Right cardiac atrium (tissue), 5 donors: ENCODE measurements at places on chromosomes 4 and X. TPM values are rescaled to one million over a fixed set of nuclear protein-coding genes. Genes with fewer than 3 reads are reported as not detected.
A peak's percentile ranks its signal among the peaks of the same experiment; 100 is the strongest.

- no peak for DNase-seq
Observed at GRCh38 chr4:8332891-8333331, 63.4 kb downstream of the HTRA3 start.

- no peak for DNase-seq
Observed at GRCh38 chr4:41095973-41096372, 118.4 kb downstream of the APBB2 start.

DNA sequence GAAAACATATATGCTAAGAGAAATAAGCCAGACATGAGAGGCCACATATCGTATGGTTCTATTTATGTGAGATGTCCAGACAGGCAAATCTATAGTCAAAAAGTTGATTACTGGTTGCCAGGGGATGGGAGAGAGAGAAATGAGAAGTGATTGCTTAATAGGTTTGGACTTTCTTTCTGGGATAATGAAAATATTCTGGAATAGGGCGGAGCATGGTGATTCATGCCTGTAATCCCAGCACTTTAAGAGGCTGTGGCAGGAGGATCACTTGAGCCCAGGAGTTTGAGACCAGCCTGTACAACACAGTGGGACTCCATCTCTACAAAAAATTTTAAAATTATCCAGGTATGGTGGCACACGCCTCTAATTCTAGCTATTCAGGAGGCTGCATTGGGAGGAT is 22.4 kb downstream of the RBM47 start:
- no peak for DNase-seq

GRCh38 chr4:99135541-99136162 is 8.4 kb downstream of the ADH4 start:
- DNase-seq: no peak

- DNase-seq: peak; percentile 51
Observed at GRCh38 chr4:87007528-87008446, 73.0 kb downstream of the AFF1 start.

GRCh38 chr4:130563889-130564418 is 1468.0 kb downstream of the C4orf33 start:
- DNase-seq: no peak

GRCh38 chrX:144810539-144810938 is 436.8 kb upstream of the SPANXN1 start:
- no peak for DNase-seq

- DNase-seq: no peak
Observed at GRCh38 chr4:113564493-113564892, 197.0 kb downstream of the CAMK2D start.

DNA sequence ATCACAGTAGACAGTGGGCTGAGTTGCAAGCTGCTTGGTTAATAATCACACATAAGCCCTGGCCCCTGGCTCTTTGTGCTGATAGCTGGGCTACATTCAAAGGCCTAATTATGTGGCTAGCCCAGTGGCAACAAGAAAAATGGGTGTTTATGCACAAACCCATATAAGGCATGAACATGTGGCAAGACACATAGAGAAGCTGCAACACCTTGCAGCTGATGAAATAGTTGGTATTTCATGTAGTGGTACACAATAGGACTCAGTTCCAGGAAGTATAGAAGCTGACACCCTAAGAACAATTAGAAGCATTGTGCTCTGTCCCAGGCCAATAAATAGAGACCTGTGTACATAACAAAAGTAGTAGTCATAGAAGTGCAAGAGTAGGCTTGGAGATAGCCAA is 14.6 kb upstream of the ZNF630 start:
- DNase-seq: no peak

DNA sequence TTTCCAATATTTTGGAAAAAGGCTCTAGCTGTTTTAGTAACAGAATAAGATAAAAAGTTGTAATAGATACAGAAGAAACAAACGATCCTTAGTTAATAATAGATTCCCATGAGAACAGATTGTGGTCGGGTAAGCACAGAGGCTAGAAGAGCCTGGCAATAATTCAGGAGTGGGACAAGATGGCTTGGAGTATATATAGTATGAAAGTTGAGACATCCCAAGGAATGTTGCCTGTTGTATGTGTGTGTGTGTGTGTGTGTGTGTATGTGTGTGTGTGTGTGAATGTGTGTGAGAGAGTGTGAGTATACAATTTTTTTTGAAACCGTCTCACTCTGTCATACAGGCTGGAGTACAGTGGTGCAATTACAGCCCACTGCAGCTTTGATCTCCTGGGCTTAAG is 150.7 kb downstream of the PDGFC start:
- no peak for DNase-seq

The HTR2C gene
- polyA plus RNA-seq: not detected
